ENCODE measurements at places on chromosomes 5 and 9.

DNA sequence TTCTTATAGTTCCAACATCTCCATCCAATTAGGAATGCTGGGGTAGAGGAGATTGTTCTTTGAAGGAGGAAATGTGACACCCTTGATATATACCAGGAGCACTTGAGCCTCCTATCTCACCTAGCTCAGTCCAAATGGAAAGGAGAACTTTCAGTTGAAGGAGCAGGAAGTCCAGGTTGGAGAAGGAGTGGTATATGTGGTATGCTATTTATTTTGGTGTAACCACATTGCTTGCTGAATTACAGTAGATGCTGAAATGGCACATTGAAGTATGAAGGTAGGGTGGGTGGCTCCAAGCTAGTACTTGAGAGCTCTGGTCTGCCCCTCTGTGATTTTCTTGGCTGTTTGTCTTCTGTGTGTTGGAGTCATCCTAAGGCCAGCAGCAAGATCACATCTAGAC, 6.1 kb downstream of the CSNK1G3 start:
- no peak for DNase-seq

DNA sequence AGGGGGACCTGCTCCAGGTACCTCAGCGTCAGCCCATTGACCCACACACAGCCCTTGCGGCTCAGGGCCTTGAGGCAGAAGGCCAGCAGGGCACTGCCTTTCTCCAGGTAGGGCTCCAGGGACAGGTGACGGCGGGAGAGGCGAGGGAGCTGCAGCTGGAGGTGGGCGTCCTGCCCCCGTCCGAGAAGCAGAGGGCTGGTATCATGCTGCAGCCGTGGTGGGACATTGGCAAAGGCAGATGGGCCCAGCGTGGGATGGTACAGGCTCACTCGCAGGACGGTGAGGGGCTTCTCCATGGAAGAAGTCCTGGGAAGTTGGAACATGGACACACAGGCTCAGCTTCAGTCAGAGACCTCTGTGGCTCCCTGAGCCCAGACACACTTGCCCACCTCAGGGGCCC, 2.5 kb upstream of the DCANP1 start:
- DNase-seq: no peak

DNA sequence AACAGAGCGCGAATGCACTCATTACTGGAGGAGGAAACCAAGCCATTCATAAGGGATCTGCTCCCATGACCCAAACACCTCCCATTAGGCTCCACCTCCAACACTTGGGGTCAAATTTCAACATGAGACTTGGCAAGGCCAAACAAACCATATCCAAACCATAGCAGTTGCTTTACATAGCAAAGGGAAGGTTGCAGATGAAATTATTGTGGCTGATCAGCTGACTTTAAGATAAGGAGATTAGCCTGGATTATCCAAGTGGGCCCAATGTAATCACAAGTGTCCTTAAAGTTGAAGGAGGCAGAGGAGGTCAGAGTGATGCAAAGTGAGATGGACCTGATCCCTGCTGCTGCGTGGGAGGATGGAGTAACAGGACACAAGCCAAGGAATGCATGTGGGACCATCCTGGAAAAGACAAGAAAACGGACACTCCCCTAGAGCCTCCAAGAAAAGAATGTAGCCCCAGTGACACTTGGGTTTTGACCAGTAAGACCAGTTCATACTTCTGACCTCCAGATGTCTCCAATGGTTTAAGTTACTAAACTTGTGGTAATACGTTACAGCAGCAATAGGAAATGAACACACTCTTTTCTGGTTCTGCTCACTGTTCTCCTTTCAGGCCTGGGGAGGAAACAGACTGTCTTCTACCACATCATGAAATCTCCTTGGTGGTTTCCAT, 167.3 kb downstream of the GNAQ start:
- DNase-seq: peak; percentile 11

- DNase-seq: no peak
Measured at GRCh38 chr9:127912296-127912695, 4.5 kb downstream of the ST6GALNAC4 start.

DNA sequence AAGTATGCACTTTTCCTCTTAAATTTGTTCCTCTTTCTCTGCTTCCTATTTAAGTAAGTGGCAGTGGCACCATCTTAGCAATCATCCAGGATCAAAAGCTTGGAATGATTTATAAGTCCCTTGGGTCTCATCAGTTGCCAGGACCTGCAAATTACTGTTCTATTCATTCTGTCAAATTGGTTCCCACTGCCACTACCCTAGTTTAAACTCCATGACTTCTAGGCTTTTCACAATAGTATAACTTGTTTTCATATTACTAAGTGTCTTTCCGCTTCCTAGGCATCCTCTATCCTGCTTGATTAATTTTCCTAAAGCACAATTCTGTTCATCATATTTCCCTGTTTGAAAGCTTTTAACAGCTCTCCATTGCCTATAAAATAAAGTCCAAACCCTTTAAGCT, 363.9 kb upstream of the MEF2C start:
- DNase-seq: no peak

DNA sequence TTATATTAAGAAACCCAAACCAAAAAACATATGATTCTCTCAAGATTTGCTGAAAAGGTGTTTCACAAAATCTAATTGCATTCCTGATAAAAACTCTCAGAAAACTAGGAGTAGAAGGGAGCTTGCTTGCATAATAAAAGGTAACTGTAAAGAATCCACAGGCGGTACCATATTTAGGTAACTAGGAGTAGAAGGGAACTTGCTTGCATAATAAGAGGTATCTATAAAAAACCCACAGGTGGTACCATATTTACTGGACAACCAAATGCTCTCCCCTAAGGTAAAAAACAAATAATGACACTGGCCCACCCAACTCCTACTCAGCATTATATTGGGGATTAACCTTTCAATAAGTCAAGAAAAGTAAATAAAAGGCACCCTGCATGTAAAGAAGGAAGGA, 57.5 kb upstream of the FCN1 start:
- no peak for DNase-seq

DNA sequence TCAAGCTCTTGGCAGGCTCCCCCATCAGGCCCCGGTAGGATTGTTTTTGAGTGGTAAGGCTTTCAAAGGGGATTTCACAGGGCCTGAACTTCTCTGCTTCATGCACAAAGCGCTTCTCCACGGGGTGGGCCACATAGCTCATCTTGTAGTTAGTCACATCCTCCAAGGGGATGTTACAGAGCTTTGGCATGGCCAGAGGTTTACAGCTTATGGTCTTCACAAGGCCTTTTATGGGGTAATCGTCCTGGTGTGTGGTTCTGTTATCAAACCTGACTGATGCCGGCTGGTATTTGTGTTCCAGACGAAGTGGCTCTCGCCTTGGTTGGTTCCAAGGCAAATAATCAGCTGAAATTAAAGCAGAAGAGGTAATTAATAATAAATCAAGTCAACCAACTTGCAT, 104.3 kb downstream of the SAXO1 start:
- no peak for DNase-seq

GRCh38 chr5:149939546-149939945, 5.0 kb downstream of the PDE6A start:
- DNase-seq: no peak

- DNase-seq: no peak
Measured at GRCh38 chr5:73126381-73126780, 6.0 kb downstream of the TMEM171 start.

DNA sequence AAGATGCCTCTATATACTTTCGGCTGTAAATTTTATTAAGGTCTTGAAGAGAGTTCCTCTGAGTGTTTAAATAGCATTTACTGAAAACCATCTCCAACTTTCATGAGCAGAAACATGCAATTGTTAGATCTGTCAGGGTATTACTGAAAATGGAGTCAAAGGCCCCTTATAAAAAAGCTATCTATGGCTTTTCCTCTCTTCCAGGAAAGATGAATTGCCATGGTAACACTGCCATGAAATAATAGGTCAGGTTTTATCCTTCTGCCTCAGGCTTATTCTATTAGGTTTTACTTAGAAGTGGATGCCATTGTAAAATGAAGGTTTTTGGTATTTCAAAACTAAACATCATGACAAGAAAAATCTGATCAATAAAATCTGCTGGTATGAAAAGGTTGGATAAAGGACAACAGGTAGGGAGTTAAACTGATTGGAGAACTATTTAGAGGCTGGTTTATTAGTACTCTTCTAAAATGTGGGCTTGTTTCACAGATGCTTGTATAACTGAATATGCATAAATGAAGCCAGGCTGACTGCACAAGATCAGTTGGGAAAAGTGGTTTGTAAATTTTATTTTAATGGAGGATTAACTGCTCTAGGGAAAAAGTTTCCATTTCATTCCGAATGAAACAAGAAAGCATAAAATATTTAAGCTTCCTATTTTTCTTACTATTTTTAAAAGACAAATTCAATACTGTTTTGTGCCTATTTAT, 135.5 kb downstream of the RAB3C start:
- no peak for DNase-seq

- DNase-seq: no peak
Measured at GRCh38 chr5:151476016-151476415, 28.6 kb downstream of the SLC36A1 start.

- DNase-seq: peak; percentile 59
Measured at GRCh38 chr9:134643222-134643671, 1.6 kb downstream of the COL5A1 start.

DNA sequence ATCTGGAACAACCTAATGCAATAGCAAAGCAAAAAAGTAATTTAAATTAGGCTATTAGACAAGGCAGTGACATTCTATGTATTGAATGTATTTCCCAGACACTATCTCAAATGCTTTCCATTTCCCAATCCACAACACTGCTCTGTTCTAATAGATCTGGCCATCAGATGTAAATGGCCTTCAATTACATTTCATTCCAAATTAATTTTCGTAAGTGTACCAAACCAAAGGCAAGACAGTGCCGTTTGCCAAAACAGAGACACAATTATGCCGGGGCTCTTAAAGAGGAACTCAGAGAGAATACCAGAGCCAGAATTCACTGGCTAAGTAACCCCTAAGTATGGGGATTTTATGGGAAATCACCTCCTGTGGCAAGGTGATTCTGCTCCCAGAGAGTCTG, 63.1 kb downstream of the GNAQ start:
- no peak for DNase-seq

- DNase-seq: no peak
Measured at GRCh38 chr5:68542207-68542606, 326.7 kb downstream of the PIK3R1 start.

GRCh38 chr5:139646111-139646510, 2.0 kb upstream of the CXXC5 start:
- DNase-seq: no peak

DNA sequence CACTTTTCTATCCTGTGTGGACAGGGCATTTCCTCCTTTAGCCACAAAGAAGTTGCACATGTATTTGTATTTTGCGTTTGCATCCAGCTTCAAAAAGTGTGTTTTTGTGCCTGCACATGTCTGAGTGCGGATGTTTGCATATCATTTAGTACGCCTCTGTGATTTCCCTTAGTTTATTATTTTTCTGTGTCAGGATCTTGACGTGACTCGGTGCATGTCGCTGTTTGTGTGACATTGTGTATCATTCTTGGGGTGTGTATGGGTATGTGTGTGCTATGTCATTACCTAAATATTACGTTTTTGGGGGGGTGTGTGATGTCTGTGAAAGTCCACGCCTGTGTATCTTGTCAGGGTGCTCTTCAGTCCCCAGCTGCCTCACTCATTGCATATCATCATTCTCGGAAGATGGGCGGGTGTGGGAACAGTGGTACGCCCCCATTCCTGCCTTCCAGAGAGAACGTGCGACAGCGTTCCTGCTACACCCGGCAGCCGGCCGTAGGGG, 416 bp upstream of the PAIP2 start:
- DNase-seq: peak; percentile 97

GRCh38 chr9:14030375-14031059, 283.4 kb downstream of the NFIB start:
- peak; percentile 23 for DNase-seq

DNA sequence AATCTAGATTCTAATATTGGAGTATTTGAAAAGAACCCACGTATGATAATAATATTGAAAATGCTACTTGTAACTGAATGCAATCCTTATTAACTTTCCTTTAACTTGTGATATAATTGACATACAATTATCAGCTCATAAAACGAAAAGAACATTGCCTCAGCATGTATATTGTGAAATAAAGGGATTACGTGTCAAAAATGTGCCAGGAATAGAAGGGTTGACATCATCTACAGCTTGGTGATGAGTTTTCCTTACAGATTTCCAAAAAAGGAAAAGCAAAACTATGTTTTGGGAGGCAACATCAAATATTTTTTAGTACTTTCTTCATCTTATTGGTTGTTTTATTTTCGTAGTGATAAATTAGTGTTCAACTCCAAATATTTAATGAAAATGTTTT, 266.0 kb upstream of the PTGER4 start:
- DNase-seq: peak; percentile 64

- no peak for DNase-seq
Measured at GRCh38 chr9:132784286-132784830, 93.7 kb downstream of the AK8 start.

DNA sequence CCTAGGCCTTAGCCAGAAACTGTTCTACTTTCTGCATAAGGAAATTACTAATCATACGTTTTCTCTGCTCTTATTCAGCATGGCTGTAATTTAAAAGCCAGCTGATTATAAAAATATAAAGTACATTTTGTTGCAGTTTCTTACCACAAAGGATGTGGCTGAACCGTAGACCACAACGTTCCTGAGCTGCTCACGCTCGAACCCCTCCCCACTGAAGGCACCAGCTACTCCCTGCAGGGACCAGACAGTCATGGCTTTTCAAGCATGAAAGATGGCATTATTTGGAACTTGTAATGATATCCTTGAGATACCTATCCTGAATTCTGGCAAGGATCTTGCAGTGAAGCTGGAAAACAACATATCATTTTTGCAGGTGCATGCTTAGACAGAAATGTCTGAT, 91.8 kb upstream of the DMRT1 start:
- no peak for DNase-seq

DNA sequence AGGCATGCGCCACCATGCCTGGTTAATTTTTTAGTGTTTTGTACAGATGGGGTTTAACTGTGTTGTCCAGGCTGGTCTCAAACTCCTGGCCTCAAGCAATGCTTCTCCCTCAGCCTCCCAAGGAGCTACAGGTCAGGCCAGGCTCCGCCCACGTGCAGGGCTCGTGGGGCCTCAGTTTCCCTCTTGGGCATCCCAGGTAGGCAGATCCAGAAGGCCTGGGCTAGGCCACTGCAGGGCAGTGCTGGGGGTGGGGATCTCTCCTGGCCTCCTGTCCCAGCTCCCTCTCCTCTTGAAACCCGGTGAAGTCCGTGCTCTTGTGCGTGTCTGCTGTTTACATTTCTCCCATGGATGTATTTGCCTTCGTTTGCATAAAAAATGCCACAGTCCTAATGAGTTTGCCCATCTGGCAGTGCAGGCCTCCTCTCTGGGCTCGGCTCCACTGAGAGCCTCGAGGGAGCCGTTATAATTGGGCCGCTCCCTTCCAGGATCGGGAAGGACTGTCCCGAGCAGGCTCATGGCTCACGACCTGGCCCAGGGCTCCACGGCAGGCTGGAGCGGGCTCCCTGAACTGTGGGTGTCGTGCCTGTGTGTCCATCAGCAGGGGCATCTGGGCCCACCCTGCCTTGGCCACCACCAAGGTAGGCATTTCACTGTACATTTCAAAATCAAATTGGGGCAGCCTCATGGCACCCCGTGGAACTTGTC, 52.6 kb upstream of the RUFY1 start:
- DNase-seq: no peak

- no peak for DNase-seq
Measured at GRCh38 chr9:36486933-36487481, 85.7 kb upstream of the MELK start.
